ENCODE measurements at places on chromosomes 6 and 20.

GRCh38 chr20:63401384-63402110 lies 40.4 kb upstream of the CHRNA4 start:
- no peak for DNase-seq

DNA sequence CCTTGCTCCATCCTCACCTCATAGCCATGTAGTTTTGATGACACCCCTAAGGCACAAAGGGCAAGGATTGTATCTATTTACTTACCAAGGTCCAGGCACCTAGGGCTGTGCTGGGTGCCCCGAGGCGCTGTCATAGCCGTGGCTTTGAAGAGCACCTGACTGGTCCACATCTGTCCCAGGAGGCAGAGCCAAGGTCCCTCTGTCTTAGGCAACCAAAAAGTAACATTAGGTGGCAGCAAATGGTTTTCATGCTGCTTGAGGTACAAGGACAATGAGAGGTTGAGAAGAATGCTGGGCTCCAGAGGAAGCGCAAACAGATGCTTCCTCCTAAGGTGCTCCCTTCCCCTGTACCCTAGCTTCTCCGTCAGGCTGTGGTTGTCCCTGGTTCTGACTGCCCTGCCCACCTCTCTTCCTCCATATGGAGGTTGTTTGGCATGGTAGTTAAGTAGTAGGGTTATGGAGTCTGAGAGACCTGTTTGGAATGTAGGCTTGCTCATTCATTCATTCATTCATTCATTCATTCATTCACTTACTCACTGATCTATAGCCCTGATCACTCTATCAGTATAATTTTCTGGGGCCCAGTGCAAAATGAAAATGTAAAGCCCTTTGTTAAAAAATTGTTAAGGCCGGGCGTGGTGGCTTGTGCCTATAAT lies 3.0 kb upstream of the UQCC2 start:
- no peak for DNase-seq

- peak; percentile 1 for DNase-seq
Observed at GRCh38 chr6:136113736-136114173, 136.4 kb downstream of the MTFR2 start.

- DNase-seq: no peak
Observed at GRCh38 chr6:159713984-159714383, 13.3 kb upstream of the WTAP start.

All from naive thymus-derived CD8-positive, alpha-beta T cell (primary cell).